Hematopoietic multipotent progenitor cell treated with erythropoietin and hydrocortisone succinate and interleukin-3 and kit ligand, for 15 days (in vitro differentiated cells): ENCODE measurements at places on chromosomes 13 and 19.

DNA sequence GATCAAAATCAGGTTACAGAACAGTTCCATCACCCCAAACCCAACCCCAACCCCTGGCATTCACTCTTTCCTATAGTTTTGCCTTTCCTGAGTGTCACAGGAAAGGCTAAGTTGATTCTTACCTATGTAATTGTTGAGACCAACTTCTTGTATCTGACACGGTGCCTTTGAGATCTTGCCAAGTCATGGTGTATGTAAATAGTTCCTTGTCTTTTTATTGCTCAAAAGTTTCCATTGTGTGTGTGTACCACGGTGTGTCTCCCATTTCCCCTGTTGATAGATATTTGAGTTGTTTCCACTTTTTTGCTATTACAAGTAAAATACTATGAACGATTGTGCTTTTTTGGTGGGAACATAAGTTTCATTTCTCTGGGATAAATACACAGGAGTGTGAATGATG, 3.3 kb upstream of the IGFL2 start:
- DNase-seq, result no peak

GRCh38 chr19:10270616-10271394, at the start of gene ICAM1:
Gene ICAM1, plus strand, starts transcription at chr19:10271120. Its CDS starts 40 bp downstream, at chr19:10271160.
- no peak for DNase-seq

- DNase-seq, result no peak
These were observed 54.9 kb downstream of the COLGALT1 start for GRCh38 chr19:17610384-17610783.

- no peak for DNase-seq
These were observed 9.6 kb downstream of the CEBPA start for GRCh38 chr19:33292595-33293254.

DNA sequence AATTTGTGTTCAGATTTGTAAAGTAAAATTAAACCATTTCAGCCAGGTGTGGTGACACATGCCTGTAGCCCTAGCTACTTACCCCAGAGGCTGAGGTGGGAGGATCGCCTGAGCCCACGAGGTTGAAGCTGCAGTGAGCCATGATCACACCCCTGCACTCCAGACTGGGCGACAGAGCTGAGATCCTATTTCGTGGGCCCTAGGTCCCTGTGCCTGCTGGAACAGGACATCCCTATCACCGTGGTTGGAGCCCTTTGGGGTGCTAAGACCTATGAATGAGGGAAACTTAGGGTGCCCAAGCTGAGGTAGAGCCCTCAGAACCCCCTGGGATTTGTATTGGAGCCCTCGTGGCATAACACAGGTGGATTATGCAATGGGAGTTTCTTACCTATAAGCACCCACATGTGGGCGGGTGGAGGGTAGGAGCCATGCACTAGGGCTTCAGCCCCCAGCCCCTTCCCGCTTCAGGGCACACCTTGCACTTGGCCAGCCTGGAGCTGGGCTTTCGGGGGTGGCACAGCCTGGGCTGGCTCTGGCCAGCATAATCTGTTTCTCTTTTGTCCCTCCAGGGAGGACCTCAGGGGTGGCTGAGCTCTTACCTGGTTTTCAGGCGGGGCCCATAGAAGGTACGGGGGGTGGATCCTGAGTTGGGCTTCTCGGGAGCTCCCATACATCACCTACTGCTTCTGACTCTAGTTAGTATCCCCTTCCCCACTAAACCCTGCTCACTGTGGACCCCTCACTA, 7.2 kb upstream of the USF2 start:
- DNase-seq, result no peak

GRCh38 chr19:58395220-58395978, at the start of gene RNF225:
Gene RNF225, plus strand, starts transcription at chr19:58395656. Its CDS starts 434 bp downstream, at chr19:58396090.
- no peak for DNase-seq

GRCh38 chr19:5585461-5586299, 17.9 kb upstream of the TINCR start:
- peak; percentile 73 for DNase-seq

GRCh38 chr13:71879129-71879535, 12.1 kb upstream of the DACH1 start:
- DNase-seq, result peak; percentile 4

DNA sequence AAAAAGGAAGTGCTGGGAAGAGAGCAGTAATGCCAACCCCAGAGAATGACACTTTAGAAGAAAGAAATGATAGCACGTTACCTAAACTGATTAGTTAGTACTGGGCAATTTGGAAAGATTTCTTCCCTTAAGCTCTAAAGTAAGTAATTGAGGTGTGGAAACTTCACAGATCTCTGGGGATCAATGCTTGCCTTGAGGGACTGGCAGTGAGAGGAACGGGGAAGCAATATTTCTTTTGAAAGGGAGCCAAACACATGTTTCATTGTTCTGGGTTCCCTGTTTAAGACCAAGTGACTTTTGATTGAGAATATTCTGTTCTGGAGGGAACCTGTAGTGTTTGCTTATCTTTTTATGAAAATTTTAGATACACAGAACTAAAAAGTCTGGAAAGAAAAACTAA, 190.5 kb downstream of the NDFIP2 start:
- DNase-seq, result no peak

- DNase-seq, result no peak
These were observed 49.2 kb downstream of the LATS2 start for GRCh38 chr13:21012211-21012610.

DNA sequence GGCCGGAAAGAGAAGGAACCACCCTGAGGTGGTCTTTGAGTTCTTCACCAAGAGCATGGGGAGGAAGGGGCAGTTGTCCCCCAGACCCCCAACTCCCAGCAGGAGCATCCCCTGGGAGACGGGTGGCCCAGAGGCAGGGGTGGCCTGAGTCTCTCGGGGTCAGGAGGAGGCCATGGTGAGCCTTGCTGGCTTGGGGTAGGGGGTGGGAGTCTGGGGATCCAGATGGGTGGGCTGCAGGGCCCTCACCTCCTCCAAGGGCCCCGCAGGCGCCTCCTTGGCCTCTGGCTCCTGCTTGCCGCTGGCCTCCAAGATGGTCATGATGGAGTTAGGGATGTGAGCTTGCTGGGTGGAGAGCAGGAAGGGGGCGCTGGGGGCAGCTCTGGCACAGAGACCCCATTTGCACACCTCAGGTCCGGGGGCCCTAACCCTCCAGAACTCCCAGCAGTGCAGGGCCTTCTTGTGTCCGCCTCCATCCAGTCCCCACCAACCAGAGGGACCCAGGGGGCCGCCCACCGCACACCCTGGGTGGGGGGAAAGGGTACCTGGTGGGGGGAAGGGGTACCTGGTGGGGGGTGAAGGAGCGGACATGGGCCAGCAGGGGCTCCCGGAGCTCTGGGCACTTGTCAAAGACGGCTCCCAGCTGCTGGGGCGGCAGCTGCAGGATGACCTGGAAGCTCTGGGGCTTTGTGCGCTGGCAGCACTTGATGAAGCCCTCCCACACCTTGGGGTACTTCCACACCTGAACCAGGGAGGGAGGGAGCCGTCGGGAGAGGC, 1.3 kb upstream of the RSPH6A start:
- DNase-seq, result no peak

DNA sequence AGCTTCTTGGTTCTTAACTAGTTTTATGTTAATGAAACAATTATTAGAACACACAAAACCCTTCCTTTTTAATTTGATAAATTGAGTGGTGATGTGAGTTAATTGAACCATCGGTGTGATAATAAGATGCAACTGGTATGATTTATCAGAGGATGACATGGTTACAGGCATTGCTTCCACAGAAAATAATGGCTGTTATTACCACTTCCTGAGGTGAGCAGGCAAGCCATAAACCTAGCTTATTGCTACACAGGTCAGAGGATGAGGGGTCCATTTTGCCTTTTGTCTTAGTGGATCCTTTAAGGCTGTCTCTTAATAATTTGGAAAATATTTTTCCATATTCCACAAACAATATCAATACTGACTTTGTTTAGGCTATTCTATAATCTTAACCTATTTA, 226.6 kb upstream of the EDNRB start:
- no peak for DNase-seq

GRCh38 chr19:1933244-1933643, 7.7 kb upstream of the CSNK1G2 start:
- DNase-seq, result no peak

- no peak for DNase-seq
These were observed 17.7 kb downstream of the CRX start for GRCh38 chr19:47839411-47839810.

DNA sequence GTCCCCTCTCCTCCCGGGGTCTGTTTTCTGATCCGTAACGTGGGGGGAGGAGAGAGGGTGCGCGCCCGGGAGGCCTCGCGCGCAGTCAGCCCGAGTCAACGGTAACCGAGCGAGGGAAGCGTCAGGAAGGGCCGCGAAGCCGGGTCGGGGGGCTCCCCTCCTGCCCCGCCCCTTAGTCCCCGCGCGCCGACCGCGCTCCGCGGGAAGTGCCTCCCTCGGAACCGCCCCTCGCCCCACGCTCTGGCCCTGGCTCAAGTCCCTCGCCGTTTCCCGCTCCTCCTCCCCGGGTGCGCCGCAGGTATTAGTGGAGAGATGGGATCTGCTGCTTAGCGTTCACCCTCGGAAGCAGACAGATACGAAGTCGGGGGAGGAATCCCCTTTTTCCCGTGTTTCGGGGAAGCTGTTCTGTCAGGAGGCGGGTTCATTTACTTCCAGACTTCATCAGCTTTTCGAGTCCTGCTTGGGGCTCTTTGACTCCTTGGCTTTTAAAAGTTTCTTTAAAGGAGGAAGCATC, 770 bp downstream of the HNRNPM start:
- DNase-seq, result peak; percentile 50

- DNase-seq, result peak; percentile 65
These were observed 68.4 kb downstream of the SPATA13 start for GRCh38 chr13:24228852-24229458.

DNA sequence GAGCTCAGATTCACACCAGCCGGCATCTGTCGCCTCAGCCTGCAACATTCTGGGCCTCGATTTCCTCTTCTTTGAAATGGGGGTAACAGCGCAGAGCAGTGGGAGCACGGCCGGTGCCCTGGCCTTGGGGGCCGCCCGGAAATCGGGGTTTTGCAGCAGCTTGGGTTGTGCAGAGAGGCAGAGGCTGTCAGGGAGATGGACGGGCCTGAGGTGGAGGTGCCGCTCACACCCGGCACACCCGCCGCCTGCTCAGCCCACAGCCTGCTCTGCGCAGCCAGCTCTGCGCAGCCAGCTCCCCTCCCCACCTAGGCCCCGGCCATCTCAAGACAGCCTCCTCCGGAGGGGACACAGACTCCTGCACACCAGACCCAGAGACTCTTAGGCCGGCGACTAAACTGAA, 10.6 kb downstream of the KLF2 start:
- DNase-seq, result no peak

DNA sequence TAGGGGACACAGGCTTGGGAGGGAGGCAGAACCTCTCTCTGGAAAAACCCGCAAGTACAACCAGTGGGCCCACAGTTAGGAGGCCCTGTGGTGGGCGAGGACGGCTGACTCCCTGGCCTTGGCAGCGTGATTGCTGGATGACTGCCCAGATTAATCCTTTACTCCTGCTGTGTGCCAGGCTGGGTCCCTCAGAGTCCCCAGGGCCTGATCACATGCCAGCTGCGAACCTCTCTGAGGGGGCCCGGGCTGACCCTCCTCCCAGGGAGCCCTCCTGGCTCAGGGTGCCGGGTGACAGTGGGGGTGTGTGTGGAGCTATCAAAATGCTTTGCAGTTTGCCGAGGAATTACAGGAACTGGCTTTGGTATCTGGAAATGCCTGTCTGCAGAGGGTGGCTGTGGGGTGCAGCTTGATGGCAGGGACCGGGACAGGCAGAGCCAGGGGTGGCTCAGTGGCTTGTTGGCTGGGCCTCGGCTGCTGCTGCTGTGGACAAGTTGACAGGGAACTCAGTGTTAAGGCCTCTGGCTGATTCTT, 48.9 kb downstream of the DNM2 start:
- no peak for DNase-seq
